Activated CD4-positive, alpha-beta T cell treated with anti-CD3 and anti-CD28 coated beads, Interleukin-2, amount 10 ng/mL, durations not matched to agents 24 days and 14 days (primary cell): ENCODE measurements at places on chromosomes 7 and 10. TPM values are rescaled to one million over a fixed set of nuclear protein-coding genes. Genes with fewer than 3 reads are reported as not detected.
A peak's percentile ranks its signal among the peaks of the same experiment; 100 is the strongest.

DNA sequence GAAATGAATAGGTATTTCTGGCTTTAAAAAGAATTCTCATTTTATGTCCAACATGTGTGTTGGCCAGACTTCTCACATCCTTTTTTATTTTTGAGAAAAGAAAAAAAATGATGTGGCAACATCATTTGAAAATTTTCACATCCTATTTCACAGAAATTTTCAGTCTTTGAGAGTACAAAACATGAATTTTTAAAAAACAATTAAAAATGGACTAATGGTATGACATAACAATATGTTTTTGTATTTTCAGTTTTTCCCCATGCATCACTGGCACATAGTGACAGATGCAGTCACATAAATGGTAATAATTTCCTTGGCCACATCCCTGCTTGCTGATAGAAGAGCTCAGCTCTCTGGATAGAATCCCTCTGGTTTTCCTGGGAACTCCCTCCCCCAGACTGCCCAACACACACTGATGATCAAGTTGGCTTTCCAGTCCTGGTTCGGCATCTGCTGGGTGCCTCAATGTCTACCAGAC lies 188.5 kb upstream of the AGR3 start:
- H3K4me3 ChIP-seq, result no peak overlapping the region
- peaks cover 2% of the 10 kb centered on the region for H3K4me1 ChIP-seq
- peaks cover 1% of the 10 kb centered on the region for H3K36me3 ChIP-seq
- no peak overlapping the region for H3K27ac ChIP-seq
- peaks cover 7% of the 10 kb centered on the region for H3K27me3 ChIP-seq

DNA sequence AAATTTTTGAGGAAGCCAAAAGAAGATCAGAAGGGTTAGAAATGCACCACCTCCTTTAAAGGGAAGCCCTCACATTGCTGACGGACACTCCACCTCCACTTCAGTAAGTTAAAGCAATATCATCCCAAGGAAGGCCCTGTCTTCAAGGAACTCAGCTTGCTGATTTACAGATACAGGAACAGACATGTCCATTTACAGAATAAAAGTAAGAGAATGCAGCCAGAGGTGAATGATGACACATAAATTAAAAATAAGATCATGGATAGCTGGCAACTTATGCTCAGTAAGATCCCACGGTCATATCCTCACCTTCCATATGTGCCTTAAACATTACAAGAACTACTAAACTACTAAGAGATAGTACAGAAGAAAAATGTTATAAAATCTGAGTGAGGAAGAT lies 20.4 kb downstream of the GRB10 start:
- H3K27ac ChIP-seq, result no peak overlapping the region
- no peak overlapping the region for H3K4me3 ChIP-seq
- no peak for DNase-seq

DNA sequence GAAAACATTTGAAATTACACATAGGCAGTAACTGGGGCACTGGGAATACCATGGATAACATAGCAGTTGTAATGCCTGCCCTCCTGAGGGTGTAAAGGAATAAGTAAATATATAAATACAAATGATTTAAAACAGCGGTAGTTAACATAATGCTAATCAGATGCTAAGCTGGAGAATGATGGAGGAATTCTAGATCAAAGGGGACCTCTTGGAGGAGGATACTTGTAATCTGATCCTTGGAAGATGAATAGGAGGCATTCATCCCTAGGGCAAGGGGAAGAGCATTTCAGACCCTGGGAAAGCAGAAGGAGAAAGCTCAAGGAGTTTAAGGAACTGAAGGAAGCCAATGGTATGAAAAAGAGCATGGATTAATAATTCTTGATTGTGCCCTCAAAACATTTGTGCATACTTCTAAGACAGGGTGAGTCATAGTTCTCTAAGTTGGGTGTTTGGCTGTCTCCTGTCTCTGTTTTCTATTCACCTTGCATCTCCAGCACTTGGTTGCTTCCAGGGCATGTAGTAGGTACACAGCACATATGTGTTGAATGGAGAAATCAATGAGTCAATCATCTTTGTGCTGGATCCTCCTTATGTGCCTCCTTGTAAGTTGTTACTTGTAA lies 54.8 kb upstream of the PLPP4 start:
- no peaks in the 10 kb centered on the region for H3K4me1 ChIP-seq
- H3K27ac ChIP-seq, result no peak overlapping the region
- H3K36me3 ChIP-seq, result no peaks in the 10 kb centered on the region

GRCh38 chr7:108722561-108722960 lies 152.9 kb downstream of the DNAJB9 start:
- no peaks in the 10 kb centered on the region for H3K4me1 ChIP-seq
- H3K27me3 ChIP-seq, result no peaks in the 10 kb centered on the region
- DNase-seq, result no peak
- no peak overlapping the region for H3K4me3 ChIP-seq

DNA sequence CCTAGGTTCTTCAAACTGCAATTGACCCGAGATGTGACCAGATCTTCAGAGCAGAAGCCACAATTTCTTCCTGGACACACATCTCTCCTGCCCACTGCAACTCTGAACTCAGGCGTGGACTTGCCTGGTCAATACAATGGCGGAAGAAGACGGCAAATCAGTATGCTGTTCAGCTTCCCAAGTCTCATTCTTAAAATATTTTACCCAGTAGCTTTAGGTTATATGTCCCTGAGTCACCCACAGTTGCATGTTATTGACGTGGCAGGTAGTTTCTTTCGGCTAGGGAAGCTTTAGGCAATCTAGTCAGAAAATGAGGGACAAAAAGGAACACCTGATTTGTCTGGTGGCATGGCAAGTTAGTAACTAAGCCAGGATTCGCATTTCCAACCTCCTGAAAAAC lies 22.5 kb downstream of the CEP41 start:
- no peak overlapping the region for H3K4me3 ChIP-seq
- peaks cover 3% of the 10 kb centered on the region for H3K36me3 ChIP-seq
- H3K27ac ChIP-seq, result no peak overlapping the region
- peaks cover 50% of the 10 kb centered on the region for H3K4me1 ChIP-seq
- H3K27me3 ChIP-seq, result no peaks in the 10 kb centered on the region

- H3K4me1 ChIP-seq, result no peaks in the 10 kb centered on the region
- H3K4me3 ChIP-seq, result no peak overlapping the region
- H3K27ac ChIP-seq, result no peak overlapping the region
- H3K27me3 ChIP-seq, result peaks cover under 1% of the 10 kb centered on the region
- no peak for DNase-seq
- H3K36me3 ChIP-seq, result no peaks in the 10 kb centered on the region
These were observed 38.2 kb downstream of the TNS3 start for GRCh38 chr7:47543714-47544113.

DNA sequence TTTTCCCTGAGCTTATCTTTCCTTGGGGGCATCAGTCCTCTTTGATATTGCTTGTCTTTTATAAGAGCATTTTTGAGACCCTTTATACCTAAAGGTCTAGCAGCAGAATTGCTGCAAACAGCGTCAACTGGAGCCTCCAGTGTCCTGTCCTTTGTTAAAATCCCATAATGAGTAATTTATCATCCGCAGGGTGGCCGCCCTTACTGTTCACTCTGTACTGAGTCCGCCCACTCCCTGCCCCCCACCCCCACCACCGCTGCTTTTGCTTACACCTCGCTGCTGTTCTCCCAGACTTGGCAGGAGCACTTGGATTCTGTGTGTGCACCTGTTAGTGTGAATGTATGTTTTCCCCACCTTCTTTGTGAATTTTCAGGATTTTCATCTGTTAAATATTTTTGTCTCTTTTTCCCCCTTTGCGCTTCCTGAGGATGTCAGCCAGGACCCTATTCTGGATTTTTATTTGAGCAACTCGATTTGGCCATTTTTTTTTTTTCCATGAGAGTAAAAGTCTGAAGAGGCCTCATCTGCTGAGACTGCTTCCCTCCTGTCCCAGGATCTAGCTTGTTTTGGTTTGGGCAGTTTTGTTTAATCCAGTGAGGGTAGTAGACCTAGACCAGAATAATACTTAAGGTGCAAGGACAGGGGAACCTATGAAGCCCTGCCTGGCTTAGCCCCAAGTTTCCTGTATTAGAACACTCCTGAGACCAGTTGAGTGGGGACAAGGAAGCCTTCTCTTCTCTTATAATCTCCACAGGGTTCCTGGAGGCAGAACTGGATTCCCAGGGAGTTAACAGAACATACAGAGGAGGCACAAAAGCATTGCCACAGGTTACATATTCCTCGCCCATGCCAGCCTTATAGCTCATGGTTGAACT lies 8.2 kb downstream of the AGFG2 start:
- H3K36me3 ChIP-seq, result peaks cover 53% of the 10 kb centered on the region
- H3K4me1 ChIP-seq, result peaks cover 72% of the 10 kb centered on the region
- no peaks in the 10 kb centered on the region for H3K27me3 ChIP-seq

DNA sequence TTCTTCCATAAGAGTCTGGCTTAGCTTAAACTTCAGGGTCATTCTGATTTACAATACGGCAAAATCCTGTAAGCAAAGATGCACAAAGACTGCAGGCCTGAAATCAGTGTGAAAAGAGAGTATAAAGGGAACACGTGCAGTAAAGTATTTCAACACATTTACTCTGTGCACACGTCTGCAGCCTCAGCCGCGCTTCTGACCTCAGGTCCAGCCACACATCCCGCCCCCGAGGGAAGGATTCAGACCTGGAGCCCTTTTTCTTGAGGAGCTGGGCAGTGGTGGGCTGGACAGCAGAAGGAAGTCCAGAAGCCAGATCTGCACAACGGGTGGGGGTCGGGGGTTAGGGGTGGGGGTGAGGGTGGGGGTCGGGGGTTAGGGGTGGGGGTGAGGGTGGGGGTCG lies 58.9 kb upstream of the FAM20C start:
- H3K27ac ChIP-seq, result no peak overlapping the region
- DNase-seq, result no peak

GRCh38 chr10:88082391-88082790 lies 219.0 kb downstream of the PTEN start:
- no peaks in the 10 kb centered on the region for H3K36me3 ChIP-seq
- peaks cover 51% of the 10 kb centered on the region for H3K27me3 ChIP-seq
- no peak overlapping the region for H3K27ac ChIP-seq

DNA sequence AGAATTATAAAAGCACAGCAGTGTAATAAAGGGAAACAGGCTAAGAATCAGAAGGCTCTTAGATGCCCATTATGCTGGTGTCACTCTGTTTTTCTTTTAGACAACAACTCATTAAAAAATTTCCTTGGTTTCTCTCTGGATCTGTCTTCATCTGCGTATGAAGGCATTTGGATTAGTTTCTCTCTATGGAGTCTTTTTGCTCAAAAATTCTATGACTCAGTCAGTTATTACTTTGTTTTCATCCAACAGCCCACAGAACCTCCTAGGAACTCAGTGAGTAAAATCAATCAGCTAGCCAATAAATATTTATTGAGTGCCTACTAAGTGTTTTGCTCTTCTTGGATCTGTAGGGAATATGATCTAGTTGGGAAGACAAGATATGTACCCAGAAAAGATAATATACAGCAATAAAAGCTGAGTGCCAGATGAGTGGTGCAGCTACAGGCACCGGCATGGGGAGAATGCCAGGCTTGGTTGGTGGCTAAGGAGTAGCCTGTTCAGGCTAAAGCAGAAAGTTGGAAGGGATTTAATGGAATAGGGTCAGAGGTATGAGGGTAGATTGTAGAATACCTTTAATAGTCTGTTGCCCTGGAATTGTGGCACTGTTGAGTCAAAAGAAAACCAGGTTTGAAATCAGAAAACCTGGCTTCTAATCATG lies 156.2 kb downstream of the LRRC4 start:
- no peak overlapping the region for H3K4me3 ChIP-seq
- H3K27ac ChIP-seq, result peak overlapping the region; percentile 50
- no peak for DNase-seq
- peaks cover 25% of the 10 kb centered on the region for H3K4me1 ChIP-seq
- no peaks in the 10 kb centered on the region for H3K27me3 ChIP-seq

DNA sequence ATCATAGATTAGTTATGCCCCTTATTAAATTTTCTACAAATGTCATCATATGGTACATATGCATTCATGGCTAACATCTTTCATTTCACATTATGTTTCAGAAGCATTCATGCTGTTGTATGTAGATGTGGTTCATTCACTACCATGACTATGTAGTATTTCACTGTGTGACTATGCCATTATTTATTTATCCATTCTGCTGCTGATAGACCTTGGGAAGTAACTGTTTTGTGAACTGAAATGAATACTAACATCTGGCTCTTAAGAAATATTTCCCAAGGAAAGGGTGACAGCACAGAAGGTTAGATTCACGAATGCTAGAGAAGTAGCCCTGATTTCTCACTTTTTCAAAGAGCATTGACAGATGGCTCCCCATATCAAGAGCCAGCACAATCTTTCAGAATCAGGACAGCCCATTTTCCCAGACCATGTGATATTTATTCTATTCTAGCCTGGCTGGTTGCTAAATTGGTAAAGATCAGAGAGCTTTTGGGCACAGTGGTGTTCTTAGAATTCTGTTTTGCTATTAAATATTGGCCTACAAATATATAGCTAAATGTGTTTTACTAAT lies 157.4 kb downstream of the DYNC1I1 start:
- H3K27ac ChIP-seq, result no peak overlapping the region
- no peak for DNase-seq
- H3K36me3 ChIP-seq, result no peaks in the 10 kb centered on the region

DNA sequence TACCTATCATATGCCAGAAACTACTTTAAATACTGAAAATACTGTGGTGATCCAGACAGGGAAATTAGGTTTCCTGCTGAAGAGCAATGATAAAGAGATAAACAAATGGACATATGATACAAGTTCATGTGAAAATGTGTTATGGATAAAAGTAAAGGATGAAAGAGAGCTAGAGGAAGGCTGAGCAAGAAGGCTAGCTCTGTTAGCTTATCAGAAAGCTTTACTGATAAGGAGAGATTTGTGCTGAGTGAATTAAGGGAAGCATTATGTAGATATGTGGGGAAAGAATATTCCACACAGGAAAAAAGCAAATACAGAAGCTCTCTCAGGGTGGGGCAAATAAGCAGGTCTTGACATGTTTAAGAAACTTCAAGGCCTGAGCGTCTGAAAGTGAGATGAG lies 308.4 kb downstream of the HDAC9 start:
- H3K36me3 ChIP-seq, result no peaks in the 10 kb centered on the region
- no peaks in the 10 kb centered on the region for H3K4me1 ChIP-seq
- H3K4me3 ChIP-seq, result no peak overlapping the region
- no peak for DNase-seq
- no peak overlapping the region for H3K27ac ChIP-seq
- no peaks in the 10 kb centered on the region for H3K27me3 ChIP-seq

- no peak for DNase-seq
- H3K27me3 ChIP-seq, result no peaks in the 10 kb centered on the region
- H3K4me3 ChIP-seq, result no peak overlapping the region
- H3K36me3 ChIP-seq, result peaks cover 15% of the 10 kb centered on the region
These were observed 31.9 kb downstream of the MICU1 start for GRCh38 chr10:72593963-72594362.

GRCh38 chr7:125661-126060 lies 66.7 kb upstream of the FAM20C start:
- H3K27ac ChIP-seq, result no peak overlapping the region
- H3K4me3 ChIP-seq, result no peak overlapping the region
- H3K36me3 ChIP-seq, result no peaks in the 10 kb centered on the region
- no peaks in the 10 kb centered on the region for H3K27me3 ChIP-seq

- no peaks in the 10 kb centered on the region for H3K27me3 ChIP-seq
- H3K4me3 ChIP-seq, result no peak overlapping the region
- H3K27ac ChIP-seq, result no peak overlapping the region
These were observed 54.1 kb downstream of the COPG2 start for GRCh38 chr7:130614449-130614848.

- H3K4me1 ChIP-seq, result peaks cover 8% of the 10 kb centered on the region
- peak; percentile 82 for DNase-seq
- H3K27me3 ChIP-seq, result peaks cover 22% of the 10 kb centered on the region
- no peak overlapping the region for H3K27ac ChIP-seq
These were observed 4.3 kb upstream of the MARVELD1 start for GRCh38 chr10:97708976-97709946.

FGFR2 gene
- total RNA-seq, result not detected in 2 replicates

GDF10 gene
- 0.49 and 0.59 TPM in 2 replicates for total RNA-seq

SYNPO2L gene
- 0.05 TPM in 1 of 2 replicates, not detected in the other for total RNA-seq

CYP2C9 gene
- total RNA-seq, result not detected in 2 replicates

EIF4EBP2 gene
- total RNA-seq, result 37.6 and 38.3 TPM in 2 replicates

ATXN7L1 gene
- total RNA-seq, result 8.5 and 9.8 TPM in 2 replicates

SPOCK2 gene
- total RNA-seq, result 104 and 106 TPM in 2 replicates
